Mucosa of descending colon (tissue), 3 donors: ENCODE measurements at places on chromosomes 6 and 20. TPM values are rescaled to one million over a fixed set of nuclear protein-coding genes. Genes with fewer than 3 reads are reported as not detected.
A peak's percentile ranks its signal among the peaks of the same experiment; 100 is the strongest.

DNA sequence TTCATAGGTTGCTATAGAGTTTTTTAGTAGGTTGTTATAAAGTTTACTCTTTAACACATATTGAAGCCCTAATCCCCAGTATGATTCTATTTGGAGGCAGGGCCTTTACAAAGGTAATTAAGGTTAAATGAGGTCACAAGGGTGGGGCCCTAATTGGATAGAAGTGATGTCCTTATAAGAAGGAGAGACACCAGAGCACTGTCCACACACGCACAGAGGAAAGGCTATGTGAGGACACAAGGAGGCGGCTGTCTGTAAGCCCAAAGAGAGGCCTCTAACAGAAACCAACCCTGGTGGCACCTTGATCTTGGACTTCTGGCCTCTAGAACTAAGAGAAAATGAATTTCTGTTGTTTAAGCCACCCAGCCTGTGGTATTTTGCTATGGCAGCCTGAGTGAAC is 98.5 kb downstream of the GJA10 start:
- DNase-seq = no peak

DNA sequence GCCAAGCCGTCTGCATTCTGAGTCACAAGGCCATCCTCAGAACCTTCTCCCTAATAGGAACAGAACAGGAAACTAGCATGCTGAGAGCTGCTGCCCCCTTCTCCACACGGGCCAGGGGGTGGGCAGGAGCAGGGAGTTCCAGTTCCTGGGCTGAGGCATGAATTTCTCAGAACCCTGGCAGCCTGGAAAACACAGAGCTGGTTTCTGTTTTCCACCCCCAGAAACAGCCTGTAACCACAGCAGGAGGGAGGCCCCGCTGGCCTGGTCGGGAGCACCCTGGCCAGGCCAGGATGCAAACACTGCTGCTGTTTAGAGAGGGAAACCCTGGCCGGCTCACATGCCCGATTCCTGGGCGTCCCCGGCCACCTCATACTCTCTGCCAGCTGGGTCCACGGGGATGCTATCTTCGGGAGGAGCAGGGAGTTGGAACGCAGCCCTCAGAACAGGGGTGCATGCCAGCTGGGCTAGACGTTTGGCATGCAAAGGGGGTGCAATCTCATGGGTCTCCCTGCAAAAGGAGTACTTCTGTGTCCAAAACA is 130.1 kb downstream of the NFATC2 start:
- DNase-seq = no peak

DNA sequence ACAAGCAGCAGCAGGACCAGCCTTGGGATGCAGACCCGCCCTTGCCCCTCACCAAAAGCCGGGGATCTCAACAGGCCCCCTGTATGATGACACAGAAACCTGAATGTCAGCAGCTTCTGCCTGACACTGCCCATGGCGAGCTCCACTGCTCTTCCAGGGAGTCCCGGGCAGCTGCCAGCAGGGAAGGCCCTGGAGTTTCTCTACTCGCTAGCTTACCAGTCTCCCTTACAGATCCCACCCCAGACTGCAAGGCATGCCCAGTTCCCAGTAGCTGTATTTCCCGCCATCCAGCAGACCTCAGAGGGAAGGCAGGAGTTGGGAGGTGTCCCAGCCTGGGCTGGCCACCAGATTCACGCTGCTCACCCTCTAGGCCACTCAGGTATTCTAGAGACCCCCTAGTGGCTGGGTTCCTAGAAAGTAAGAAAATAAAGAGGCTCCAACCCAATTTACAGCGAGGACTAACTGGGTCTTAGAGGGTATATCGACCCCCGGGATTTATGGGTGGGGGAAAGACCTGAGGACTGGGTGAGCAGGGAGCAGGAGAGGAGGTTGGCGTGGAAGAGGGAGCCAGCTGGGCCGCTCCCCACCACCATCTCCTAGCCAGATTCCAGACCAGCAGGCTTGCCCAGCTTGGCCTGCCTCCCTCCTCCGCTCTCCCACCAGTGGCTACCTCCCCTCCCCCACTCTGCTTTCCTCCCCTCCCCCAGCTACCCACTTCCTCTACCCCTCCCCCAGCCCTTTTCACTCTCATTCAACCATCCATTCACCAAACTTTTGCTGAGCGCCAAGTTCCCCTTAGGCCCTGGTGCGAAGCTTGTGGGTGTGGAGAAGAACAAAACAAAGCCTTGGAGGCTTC is 9.7 kb upstream of the HMGA1 start:
- no peak for DNase-seq

The MUC21 gene
- 0.12 TPM for total RNA-seq

- no peak for DNase-seq
These were observed 9.2 kb upstream of the CST2 start for GRCh38 chr20:23835716-23836115.

GRCh38 chr20:59829054-59829785 is 104.2 kb downstream of the SYCP2 start:
- DNase-seq = no peak

- DNase-seq = no peak
These were observed 5.3 kb upstream of the TNFAIP3 start for GRCh38 chr6:137861550-137862337.

DNA sequence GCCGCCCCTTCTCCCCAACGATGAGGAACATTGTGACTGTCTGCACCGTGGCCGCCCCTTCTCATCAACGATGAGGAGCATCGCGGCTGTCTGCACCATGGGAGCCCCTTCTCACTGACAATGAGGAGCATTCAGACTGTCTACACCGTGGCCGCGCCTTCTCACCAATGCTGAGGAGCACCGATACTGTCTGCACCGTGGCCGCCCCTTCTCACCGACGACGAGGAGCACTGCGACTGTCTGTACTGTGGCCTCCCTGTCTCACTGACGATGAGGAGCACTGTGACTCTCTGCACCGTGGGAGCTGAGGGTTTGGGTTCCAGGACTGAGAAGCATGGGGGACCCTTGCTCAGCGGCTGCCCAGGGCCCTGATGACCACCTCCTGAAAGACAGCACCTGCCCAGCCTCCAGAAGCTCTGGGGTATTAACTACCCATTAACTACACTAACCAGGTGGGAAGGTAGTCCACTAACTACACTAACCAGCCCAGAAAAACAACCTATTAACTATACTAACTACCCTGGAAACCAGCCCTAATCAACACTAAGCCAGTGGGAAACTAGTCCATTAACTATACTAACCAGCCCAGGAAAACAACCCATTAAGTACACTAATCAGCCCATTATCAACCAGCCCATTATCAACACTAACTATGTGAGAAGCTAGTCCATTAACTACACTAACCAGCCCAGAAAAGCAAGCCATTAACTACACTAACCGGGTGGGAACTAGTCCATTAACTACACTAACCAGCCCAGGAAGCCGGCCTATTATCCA is 116.9 kb downstream of the TAF4 start:
- DNase-seq = peak; percentile 8

GRCh38 chr6:8082954-8083858 is 19.0 kb upstream of the BLOC1S5 start:
- DNase-seq = no peak

The EPB41L2 gene
- total RNA-seq = 80.1 TPM

DNA sequence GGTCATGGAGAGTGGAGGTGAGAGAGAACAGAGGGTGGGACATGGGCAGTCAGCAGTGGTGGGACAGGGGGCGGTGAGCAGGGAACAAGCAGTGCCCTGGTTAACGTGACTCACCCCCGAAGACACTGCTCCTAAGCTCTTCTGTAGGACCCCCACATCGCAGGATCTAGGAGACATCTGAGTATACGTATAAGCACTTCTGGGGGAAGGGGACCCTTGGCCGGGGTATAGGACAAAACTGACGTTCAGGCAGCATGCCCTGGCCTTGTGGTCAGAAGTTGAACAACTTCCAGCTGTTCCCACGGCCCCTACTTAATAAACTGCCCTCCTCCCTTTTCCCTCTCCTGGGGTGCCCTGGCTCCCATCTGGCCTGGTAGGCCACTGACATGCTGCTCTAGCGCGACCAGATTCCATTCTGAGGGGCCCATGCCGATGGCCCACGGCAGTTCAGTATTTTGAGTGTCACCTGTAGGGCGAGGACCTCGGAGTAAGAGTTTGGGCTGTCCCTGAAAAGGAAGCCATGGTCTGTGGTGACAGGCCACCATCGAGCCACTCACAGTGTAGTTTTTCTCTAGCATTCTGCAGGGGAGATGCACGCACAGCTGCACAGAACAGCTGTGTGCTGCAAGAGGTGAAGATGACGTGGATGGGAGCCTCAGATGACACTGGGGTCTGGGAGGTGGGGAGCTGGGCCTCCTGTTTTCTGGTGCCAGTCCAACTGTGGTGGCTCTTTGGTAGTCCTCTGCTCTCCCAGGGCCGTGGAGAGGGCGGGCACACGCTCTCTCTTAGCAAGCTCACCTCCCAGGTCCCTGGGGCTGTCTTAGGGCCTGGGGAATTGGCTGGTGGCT is 38.4 kb downstream of the PPP1R3G start:
- DNase-seq = no peak

- no peak for DNase-seq
These were observed 9.7 kb downstream of the BACH2 start for GRCh38 chr6:90286884-90287488.

The JPH2 gene
- total RNA-seq = 2.3 TPM

- no peak for DNase-seq
These were observed 78.6 kb upstream of the RBM24 start for GRCh38 chr6:17202526-17202925.

- peak; percentile 45 for DNase-seq
These were observed 21.2 kb upstream of the PYGB start for GRCh38 chr20:25226433-25227316.

DNA sequence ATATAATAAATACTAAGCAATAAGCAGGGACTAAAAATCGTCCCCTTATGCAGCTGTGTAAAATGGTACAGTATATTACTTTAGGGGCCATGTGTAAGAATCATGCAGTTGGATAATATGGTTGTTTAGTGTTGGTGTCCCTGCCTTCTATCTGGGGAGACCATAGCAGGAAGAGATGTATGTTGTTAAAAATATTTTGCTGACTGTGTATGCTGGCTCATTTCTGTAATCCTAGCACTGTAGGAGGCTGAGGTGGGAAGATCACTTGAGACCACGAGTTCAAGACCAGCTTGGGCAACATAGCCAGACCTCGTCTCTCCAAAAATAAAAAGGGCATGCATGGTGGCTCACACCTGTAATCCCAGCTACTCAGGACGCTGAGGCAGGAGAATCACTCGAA is 5.6 kb downstream of the PANK2 start:
- no peak for DNase-seq

The EGFL8 gene
- 32.1 TPM for total RNA-seq

DNA sequence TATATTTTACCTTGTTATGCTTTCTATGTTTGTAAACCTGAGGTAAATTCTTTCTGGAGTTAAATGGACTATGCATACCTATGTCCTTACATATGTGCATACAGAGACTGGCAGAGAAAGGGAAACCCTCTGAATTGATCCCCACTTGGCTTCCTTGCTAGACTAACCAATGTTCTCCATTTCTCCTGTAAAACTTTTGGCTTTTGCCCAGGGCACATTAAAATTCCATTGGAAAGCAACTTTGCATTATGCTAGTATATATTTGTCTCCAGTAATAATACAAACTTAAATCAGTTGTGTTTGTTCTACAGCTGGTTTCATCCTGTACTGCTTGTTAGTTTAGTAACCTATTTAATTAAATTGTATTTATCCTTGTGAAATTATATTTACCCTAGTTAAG is 646.0 kb upstream of the MARCKS start:
- DNase-seq = no peak

- no peak for DNase-seq
These were observed 77.8 kb downstream of the SYCP2L start for GRCh38 chr6:10964684-10965083.

The CCM2L gene
- 1.8 TPM for total RNA-seq

DNA sequence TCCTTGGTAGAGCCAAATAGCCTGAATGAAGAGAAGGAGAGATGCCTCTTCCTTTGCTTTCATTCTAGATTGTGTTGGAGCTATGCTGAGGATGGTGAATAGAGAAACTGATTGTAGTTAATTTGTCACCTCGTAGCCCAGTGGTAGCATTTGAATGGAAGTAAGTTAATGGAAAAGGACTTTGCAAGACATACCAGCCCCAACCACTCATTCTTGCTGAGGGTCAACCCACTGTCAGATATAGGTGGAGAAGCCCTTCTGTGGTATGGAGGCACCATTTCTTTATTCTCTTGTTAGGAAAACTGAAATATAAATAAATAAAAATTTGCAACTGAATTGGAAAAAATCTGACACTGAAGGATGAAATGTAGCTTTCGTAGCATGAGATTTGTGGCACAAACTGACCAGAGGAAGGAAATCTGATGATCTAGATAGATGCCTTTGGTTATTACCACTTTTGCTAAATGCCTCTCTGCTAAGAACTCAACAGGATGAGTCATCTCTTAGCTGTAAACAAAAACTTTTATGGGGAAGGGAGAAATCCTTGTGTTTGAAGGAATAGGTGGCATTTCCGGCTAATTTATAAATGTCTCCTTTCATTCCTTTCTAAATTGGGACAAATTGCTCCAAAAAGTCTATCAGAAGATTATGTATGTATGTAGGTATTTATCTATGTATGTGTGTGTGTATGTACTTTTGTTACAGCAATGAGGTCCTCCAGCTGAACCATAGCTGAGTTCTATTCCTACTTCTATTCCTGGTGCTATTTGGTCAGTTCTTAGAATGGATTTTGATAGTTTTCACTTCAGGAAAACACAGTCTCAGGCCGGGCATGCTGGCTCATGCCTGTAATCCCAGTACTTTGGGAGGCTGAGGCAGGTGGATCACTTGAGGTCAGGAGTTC is 76.5 kb upstream of the SUPT3H start:
- DNase-seq = no peak

The KCNK17 gene
- total RNA-seq = not detected

GRCh38 chr20:25573288-25574251 is 11.8 kb downstream of the NINL start:
- no peak for DNase-seq

The MCHR2 gene
- not detected for total RNA-seq

- no peak for DNase-seq
These were observed 8.7 kb downstream of the MTHFD1L start for GRCh38 chr6:150874179-150874578.

DNA sequence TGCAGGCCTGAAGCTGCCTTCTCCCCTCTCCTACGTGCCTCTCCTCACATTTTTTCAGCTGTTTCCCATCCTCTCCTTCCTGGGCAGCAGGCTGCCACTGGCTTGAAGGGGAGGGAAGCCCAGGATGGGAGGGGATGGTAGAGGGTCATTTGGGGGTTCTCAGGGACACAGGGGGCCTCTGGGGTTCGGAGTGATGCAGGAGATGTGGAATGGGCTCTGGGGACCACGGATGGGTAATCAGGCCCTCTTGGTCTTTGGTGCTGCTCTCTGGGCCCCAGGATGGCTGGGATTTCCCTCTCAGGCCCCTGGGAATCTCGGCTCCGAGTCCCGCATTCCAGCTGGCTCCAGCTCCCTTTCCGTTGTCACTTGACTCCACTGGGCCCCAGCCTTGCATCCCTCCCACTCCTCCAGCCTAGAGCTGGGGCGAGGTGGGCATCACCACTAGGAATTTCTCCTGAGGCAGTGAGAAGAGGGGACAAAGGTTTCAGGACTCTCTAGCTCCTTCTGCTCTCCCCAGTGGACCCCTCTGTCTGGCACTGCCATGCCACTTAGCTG is 2.0 kb upstream of the DDR1 start:
- no peak for DNase-seq

- DNase-seq = no peak
These were observed 58.8 kb downstream of the SAMD5 start for GRCh38 chr6:147567141-147567805.

GRCh38 chr6:14035071-14035847 is 82.3 kb upstream of the CD83 start:
- no peak for DNase-seq
